ENCODE measurements at places on chromosomes 2 and 18.

GRCh38 chr2:176084611-176085119, 903 bp upstream of the EVX2 start:
- DNase-seq: no peak

- DNase-seq: no peak
Measured at GRCh38 chr2:85501248-85501647, 37.7 kb upstream of the MAT2A start.

GRCh38 chr2:187890690-187891089, 336.5 kb upstream of the TFPI start:
- no peak for DNase-seq

DNA sequence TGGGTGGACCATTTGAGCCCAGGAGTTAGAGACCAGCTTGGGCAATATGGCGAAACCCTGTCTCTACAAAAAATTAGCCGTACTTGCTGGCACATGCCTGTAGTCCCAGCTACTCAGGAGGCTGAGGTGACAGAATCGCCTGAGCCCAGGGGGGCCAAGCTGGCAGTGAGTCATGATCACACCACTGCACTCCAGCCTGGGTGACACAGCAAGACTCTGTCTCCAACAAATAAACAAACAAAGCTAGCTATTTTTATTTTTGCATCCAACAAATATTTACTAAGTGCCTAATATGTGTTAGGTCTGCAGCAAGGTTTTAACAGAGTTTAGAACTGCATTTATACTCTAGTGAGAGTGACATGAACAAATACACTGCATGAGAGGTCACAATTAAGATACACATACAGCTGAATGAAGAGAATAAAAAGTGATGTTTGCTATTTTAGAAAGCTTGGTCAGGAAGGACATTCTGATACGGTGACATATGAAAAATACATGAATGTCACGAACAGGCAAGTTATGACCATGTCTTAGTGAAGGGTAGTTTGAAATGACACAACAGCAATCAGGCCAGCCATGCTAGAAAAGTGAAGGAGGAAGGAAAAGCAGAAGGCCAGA, 83.2 kb upstream of the FRZB start:
- DNase-seq: peak; percentile 57

GRCh38 chr18:7646174-7646886, 79.2 kb downstream of the PTPRM start:
- DNase-seq: no peak

- DNase-seq: no peak
Measured at GRCh38 chr2:219087848-219088247, 27.1 kb upstream of the IHH start.

GRCh38 chr18:62505669-62506494, 16.9 kb upstream of the ZCCHC2 start:
- DNase-seq: peak; percentile 54

DNA sequence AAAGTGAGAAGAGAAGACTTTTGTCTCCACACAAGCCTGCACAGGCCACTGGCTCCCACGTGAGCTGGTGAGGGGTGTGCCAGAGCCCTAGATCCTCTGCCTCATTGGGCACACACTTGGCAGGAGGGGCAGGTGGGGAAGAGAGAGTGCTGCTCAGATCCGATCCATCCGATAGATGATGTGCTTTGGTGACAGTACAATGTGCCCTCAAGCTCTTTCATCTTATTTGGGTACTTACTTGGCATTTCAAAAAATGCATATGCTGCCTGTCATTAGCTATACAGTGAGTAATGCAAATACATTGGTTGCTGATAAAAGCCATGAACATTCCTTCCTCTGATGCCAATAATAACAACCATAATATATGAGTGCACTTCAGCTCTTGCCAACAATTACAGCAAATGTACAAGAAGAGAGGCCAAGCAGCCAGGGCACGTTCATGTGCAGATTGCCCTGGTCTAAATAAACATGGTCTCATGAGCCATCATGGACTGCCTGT, 255.3 kb downstream of the VAPA start:
- no peak for DNase-seq

All from ACHN (cell line).